Activated CD4-positive, alpha-beta T cell treated with anti-CD3 and anti-CD28 coated beads for 4 hours (primary cell): ENCODE measurements at places on chromosomes 16 and 17.

GRCh38 chr16:28607116-28607623 lies 2.7 kb downstream of the SULT1A1 start:
- DNase-seq: no peak

DNA sequence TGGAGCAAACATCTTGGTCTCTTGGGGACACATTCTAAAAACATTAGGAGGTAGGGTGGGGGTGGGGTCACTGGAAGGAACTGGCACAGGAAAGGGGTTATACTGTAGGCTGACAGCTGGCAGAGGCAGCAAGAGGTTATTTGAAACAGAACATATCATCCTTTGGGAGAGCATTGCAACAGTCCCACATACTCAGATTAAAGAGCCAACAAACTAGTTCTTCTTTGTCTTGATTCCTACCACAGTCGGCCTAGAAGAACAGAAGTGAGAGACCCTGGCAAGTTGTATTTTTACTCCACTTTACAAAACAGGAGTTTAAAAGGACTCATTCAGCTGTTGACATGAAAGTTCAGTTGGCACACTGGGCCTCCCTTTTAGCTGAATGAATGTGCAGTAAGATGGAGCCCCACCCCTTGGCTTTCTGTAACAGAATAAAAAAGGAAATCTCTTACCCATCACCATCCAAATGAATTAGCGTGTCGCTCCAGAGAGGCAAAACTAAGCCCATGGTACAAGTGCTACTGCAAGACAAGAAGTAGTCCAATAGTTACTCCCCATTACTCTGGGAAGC lies 54.6 kb upstream of the CORO6 start:
- DNase-seq: no peak

GRCh38 chr16:23071196-23072083 lies 77.8 kb downstream of the USP31 start:
- no peak for DNase-seq

GRCh38 chr16:79173919-79174318 lies 426.6 kb downstream of the MAF start:
- DNase-seq: no peak

DNA sequence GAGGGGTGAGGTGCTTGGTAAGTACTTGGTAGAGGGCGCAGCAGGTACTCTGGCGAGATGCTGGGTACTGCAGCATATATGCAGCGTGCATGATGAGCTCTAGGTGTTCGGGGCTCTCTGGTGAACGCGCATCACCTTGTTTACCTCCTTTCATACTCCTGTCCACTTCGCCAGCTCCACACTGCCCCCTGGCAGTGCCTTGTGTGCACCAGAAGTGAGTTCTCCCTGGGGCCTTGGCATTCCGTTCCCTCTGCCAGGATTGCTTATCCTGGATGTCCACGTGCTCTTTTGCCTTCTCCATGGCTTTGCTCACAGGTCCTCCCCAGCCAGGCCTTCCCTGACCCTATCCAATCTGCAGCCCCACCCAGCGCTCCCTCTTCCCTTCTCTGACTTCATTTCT lies 154.2 kb downstream of the MRM1 start:
- DNase-seq: peak; percentile 18

GRCh38 chr17:78356101-78356713 lies 3.7 kb downstream of the SOCS3 start:
- peak; percentile 91 for DNase-seq

GRCh38 chr16:1120577-1120941 lies 24.5 kb upstream of the C1QTNF8 start:
- DNase-seq: no peak

DNA sequence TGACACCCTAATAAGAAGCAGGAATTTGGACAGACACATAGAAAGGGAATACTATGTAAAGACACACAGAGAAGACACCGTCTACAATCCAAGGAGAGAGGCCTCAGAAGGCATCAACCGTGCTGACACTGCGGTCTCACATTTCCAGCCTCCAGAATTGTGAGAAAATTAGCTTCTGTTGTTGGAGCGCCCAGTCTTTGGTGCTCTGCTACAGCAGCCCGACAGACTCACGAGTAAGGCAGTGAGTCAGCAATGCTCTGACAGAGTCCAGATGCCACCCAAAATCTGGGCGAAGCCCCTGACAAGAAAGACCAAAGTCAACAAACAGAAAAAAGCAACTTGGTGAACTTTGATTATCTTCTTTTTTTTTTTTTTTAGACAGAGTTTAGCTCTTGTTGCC lies 32.5 kb upstream of the RAI1 start:
- no peak for DNase-seq

DNA sequence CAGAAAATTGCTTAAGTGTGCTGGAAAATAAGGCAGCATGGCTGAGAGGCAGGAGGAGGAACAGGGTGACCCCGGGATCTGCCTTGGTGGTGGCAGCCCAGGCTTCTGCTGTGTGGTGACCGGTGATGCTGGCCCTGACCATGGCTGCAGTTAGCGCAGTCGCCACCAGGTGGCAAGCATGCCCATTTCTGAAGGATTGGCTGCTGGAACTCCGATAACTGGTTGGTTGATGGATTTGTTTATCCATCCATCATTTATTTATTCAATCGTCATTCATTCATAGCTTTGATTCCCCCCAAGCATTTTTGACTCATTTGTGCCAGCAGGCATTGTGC lies 29.1 kb upstream of the ITGA3 start:
- peak; percentile 67 for DNase-seq
